WERI-Rb-1 (cell line): ENCODE measurements at places on chromosomes 2 and 18.

- peak; percentile 71 for DNase-seq
These were observed 732 bp upstream of the ANXA4 start for GRCh38 chr2:69741229-69741574.

DNA sequence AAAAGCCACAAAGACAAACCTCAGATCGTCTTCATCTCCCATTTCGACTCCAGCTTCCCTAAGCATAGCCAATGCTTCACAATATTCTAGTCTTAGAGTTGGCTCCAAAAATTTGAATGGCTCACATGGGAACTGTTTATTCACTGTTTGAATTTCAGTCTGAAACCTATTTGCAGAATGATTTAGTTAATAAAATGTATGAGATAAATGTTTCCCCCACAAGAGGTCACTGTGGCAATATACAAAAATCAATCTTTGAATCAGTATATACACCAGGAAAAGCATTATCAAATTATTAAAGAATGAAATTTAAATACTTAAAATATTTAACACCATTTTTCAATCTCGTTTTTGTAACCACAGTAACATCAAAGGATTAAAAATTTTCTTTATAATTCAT is 40.0 kb upstream of the MCM6 start:
- DNase-seq, result no peak

- no peak for DNase-seq
These were observed 355.8 kb downstream of the ARL6IP6 start for GRCh38 chr2:153074207-153074606.

- DNase-seq, result no peak
These were observed 207.7 kb upstream of the COL3A1 start for GRCh38 chr2:188766471-188766856.

GRCh38 chr18:12310762-12311161 is 2.7 kb downstream of the TUBB6 start:
- no peak for DNase-seq

DNA sequence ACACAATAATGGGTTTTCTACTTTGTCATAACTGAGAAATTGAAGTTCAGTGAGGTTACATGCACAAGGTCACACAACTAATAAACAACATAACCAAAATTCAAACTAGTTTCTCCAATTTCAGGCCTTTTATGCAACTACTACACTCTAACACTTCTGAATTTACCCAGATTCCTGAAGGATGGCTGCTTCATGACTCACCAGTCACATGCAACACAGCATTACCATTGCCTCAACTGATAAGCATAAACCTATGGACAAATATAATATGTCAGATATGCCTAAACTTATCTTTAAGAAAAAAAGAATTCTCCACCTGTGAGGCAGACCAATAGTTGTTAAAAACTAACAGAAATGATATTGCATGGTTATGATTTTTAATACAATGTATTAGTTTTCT is 586.5 kb upstream of the SLC8A1 start:
- DNase-seq, result no peak

GRCh38 chr2:98212092-98213000 is 125.4 kb downstream of the VWA3B start:
- no peak for DNase-seq

DNA sequence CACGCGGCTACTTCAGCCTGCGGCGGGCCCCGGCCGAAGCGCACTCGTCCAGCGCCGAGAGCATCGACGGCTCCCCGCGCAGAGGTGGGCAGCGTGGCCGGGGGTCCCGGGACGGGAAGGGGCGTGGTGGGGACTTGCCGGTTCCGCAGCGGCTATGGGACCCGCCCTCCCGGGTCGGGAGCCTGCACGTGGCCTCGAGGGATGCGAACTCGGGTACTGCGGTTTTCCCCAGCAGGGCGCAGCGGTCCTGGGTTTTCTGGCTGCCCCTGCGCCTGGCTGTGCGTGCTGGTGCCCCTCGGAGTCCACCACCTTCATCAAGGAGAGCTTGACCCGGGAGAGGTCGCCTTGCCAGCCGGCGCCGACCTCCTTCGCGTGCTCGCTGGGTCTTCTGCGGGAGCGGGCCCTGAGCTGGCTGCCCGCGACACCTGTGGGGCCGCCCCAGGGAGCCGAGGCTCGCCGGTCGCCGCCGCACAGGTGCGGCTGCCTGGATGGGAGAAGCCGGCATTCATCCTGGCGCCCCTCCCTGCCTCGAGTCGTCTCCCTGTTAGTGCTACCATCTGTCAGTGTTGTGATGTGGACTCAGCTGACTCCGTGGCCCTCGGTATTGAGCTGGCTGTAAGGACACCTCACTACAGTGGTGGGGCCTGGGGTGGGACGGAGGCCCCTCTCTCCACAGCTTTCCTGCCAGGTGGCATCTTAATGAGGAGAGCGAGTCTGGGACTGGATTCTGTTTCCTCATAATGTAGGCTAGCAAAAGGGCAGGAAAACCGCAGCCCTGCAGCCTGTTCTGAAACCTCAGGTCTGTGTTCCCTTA is 177.3 kb downstream of the AGAP1 start:
- DNase-seq, result peak; percentile 83

- no peak for DNase-seq
These were observed 154.6 kb downstream of the DYM start for GRCh38 chr18:49305688-49306336.

GRCh38 chr2:23464156-23464555 is 79.2 kb downstream of the KLHL29 start:
- DNase-seq, result no peak

DNA sequence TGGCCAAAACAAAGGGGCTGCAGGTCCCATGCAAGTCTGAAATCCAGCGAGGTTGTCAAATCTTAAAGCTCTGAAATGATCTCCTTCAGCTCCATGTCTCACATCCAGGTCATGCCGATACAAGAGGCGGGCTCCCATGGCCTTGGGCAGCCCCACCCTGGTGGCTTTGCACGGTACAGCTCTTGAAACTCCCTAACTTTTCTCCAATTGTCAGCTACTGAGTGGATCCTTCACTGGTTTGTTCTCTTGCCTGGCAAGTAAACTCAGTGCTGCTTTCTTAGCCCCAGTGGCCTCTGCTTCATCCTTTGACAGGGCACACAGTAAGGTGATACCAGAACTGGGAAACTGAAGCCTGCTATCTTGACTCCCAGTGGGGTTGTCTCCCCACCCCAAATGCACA is 26.3 kb downstream of the SERPINB13 start:
- no peak for DNase-seq

DNA sequence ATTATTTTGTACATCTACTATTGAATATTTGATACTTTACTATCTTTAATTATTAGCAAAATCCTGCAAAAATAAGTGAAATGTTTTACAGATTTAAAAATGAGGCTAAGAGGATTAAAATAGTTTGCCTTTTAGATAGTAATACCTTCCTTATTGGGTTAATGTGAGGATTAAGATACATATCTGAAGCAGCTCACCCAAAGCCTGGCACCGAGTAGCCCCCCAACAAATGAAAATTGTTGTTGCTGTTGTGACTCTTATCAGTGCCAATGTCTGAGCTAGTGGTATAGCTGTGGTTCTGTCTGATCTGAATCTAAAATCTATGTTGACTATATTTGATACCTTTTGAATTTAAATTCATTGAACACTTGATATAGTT is 34.6 kb downstream of the GULP1 start:
- DNase-seq, result no peak

DNA sequence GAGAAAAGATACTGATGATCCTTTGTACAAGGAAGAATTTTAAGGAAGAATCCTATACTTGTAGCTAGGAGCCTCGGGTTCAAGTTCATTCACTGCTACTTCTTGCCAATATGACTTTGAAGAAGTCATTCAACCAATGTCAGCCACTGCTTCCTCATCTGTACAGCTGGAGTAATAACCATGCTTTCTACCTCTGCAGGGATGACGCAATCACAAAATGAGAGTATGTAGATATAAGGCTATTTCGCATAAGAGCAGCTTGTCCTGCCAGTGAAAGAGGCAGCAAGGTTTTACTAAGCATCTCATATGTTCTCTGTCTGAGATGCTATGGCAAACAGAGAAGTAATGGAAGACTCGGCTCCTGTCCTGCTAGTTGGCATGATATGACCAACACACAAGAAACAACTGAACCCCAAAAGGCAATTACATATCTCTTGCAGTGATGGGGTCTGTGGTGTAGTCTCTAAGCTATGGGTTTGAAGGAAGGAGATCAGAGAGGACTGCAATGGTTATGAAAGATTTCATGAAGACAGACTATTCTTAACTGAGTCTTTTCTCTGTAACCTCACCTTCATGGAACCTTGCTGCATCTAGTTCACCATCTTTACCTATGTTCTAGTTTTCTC is 9.2 kb downstream of the AAK1 start:
- DNase-seq, result no peak

DNA sequence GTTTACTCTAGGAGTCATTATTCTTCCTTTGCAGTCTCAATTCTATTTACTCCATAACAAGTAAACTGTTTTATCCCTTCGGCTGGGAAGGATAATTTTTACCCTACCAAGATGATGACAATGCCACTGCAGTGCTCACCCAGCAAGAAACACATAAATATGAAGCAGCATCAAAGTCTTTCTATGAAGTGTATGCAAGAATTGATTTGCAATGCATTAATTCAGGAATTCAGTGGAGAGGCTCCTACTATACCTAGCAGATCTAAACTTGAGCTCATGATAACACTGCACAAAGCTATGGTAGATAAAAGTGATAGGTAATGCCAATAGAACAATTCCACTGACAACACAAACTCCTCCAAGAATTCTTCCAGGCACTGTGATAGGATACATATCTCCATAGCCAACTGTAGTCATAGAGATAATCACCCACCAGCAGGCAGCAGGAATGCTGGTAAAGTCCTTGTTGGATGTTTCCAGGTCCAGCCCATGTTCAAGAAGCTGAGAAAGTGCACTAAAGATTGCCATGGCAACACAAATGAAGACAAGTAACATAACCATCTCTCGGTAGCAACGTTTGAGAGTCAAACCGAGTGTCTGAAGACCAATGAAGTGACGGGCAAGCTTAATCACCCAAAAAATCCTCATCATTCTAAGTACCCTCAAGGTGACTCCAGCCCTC is 49.9 kb downstream of the KCNG3 start:
- no peak for DNase-seq

DNA sequence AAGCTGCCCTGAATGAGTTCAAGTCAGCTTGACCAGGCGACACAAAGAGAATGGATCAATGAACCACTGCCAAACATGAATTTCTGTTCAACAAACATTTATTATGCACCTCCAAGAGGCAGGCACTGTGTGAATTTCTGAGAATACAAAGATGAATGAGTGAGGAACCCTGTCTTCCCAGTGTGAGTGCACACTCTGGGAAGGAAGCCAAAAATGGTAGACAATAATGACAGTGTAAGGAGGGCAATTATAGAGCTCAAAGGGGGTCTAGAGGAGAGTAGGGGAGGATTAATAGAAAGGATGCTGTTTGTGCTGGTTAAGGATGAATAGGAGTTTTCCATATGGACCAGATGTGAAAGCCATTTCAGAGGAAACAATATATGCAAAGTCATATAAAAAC is 213.4 kb downstream of the DCC start:
- no peak for DNase-seq

DNA sequence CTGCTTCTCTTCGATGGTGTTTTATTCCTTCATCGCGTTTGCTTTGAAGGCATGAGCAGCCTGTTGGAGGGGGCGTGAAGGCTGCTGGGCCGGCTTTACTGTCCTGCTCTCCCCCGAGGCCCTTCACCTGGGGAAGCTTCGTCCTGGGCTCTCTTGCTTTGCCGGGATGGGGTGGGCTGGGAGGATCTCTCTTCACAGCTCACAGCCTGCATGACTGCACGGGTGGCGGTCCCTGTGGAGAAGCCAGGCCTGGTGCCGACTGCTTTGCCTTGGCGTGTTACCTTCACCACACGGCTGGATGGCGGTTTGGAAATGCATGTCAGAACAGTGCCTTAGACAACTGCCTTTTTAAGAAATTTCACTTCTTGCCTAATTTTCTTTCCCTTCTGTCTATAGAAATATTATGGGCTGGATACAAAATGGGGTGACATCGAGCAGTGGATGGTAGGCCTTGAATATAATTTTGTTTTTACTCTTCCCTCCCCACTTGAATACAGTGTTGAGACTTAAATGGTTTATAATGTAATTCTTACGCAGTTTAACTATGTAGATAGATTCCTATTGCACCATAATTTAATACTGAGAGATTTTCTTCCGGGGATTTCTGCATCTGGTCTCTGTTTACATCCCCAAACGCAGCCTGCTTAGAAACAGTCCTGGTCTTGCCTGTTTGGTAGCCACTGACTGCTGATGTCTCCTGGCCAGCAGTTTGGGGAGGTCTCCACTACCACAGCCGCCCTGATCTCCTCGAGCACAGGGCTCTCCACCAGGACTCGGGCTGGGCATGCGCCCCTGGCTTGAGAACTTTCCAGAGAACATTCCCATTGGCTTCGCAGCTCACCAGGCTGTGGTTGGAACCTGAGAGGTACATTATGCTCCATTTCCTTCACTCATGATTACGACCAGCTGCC is 81.0 kb upstream of the RBM44 start:
- no peak for DNase-seq

- no peak for DNase-seq
These were observed 14.7 kb downstream of the NIFK start for GRCh38 chr2:121721926-121722325.

DNA sequence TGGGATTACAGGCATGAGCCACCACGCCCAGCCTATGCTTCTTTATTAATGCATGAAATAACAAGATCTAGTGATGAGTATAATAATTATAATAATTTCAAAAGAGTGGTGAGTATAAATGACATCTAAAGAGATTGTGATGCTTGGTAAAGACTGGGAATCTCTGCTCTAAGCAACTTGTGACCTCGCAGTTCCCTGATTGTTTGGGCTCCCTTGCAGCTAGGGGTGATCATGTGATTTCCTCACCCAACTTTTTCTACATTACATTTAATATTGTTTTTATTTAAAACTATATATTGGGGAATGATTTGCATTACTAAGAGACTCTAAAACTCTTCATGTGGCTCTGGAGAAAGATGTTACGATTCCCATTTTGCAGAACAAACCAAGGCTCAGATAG is 4.1 kb upstream of the PPM1B start:
- no peak for DNase-seq

DNA sequence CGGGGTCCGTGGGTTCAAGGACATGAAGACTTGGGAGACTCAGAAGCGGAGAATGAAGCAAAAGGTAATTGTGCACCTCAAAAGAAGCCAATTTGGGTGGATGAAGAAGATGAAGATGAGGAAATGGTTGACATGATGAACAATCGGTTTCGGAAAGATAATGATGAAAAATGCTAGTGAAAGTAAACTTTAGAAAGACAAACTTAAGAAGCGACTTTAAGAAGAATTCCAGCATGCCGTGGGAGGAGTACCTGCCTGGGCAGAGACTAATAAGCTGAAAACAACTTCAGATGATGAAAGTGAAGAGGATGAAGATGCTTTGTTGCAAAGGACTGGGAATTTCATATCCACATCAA is 43.5 kb downstream of the PSTPIP2 start:
- no peak for DNase-seq

DNA sequence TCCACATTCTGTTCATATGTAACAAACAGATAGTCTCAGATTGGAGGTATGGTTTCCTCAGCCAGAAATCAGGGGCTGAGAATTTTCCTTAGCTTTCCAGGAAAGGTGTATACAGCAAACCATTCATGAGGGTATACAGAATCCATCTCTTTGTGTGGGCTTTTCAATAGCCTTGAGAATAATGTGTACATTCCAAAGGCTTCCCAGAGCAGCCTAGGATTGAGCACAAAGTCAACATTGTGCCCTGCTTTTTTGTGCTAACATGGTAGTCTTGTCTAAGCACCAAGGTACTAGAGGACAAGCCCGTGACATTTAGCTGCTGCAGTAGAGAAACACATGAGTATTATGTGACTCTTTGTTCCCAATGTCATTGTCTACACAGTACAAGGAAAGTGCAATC is 322.1 kb upstream of the TANK start:
- no peak for DNase-seq
